ENCODE measurements at places on chromosomes 3 and 15.

DNA sequence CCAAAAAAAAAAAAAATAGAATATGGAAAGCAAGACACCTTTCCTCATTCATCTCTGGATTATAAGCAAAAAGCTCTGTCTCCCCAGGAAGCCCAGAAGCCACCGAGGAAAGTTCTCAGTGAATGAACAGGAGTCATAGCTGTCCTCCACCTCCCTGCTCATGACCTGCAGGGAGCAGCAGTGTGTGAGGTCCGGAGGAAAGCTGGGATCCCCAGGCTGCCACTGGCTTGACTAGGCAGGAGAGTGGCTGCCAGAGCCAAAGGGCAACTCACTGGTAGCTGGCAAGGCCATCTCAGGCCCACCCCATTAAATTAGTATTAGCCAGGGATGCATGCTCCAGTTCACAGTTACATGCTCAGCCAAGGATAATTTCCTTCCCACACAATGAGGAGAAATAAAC is 191.6 kb upstream of the STT3B start:
- DNase-seq = no peak

DNA sequence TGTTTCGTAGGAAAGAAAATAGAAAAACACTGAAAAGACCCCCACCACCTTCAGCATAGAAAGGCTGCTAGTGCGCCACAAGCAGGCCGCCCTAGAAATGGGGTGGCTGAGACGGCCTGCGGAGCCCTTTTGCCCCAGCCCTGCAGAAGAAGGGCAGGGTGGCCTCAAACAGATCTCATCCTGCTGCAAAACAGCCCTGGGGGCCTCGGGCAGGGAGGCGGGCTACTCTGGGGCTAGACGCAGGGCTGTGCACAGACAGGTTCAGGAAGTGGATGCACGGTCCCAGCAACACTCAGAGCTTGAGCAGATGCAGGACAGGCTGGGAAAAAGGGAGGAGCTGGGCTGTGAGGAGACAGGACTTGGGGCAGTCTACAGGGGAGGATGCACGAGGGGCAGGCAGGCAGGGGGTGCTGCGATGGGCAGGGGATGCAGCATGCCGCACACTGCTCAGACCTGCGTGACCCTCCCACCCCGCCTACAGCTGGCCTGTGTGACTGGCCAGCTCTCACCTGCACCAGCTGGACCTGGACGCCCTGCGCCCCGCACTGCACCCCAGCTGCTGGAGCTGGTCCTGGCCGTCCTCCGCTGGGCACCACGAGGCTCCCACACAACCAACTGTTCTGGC is 34.3 kb downstream of the ZXDC start:
- no peak for DNase-seq

DNA sequence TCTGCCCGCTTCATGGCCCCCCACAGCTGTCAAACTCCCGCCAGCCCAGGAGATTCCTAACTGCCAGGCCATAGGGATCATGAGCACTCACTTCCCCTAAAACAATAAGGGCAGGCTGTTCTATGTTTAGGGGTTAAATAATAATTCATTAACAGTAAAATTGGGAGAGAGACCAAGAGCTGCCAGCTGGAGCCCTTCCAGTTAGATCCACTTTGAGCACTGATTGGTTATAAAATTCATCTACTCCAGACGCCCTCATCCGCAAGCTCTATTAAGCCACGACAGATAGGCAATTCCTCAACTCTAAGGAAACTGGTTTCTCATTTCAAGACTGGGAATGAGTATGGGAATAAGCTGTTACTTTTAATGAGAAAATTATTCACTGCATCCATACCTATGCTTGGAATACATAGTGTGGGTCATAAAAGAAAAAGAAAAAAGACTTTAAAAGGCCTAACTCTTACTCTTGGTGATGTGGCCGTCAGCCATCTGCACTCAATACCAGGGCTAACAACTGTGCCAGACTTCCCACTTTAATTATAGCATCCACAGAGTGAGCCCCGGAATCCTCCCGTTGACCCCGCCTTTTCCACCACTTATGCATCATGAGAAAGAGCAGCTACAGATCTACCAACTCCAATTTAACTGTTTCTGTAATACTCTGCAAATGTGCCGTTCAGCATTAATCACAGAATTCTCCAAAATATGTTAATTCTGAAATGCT is 44.5 kb downstream of the IL17RD start:
- no peak for DNase-seq

- no peak for DNase-seq
Measured at GRCh38 chr3:126473292-126474168, 2.2 kb downstream of the ZXDC start.

DNA sequence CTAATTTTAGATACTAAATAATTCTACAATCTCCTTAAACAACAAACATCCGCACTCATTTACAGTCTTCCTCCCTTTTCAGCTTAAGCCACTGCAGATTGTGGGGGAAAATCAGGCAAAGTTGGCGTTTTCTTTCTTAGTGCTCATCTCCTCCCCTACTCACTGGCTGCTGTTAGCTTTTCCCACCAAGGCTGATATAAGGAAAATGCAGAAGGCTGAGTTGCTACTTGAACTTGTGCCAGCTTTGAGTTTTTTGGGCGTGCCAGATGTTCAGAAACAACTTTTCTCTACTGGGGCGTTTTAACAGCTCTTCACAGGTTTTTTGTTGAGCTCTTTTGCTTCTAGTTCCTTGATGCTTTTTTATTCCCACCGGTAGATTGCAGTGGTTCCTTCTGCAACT is 222.0 kb downstream of the PYDC2 start:
- DNase-seq = no peak

Data from left kidney (tissue), 8 donors.